ENCODE measurements at places on chromosomes 13 and 19.
A peak's percentile ranks its signal among the peaks of the same experiment; 100 is the strongest.

- no peak for DNase-seq
Observed at GRCh38 chr19:3047496-3048189, 14.7 kb downstream of the TLE5 start.

- no peak for DNase-seq
Observed at GRCh38 chr19:2027361-2027760, 11.8 kb upstream of the BTBD2 start.

GRCh38 chr19:16184665-16185122 is 516 bp upstream of the FAM32A start:
- no peak for DNase-seq

DNA sequence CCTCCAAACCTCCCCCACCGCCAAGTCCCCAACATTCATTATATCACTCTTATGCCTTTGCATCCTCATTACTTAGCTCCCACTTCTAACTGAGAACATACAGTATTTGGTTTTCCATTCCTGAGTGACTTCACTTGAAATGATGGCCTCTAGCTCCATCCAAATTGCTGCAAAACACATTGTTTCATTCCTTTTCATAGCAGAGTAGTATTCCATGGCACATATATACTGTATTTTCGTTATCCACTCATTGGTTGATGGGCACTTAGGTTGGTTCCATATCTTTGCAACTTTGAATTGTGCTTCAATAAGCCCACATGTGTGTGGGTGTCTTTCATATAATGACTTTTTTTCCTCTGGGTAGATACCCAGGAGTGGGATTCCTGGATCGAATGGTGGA is 233.1 kb downstream of the ZNF536 start:
- no peak for DNase-seq

- peak; percentile 54 for DNase-seq
Observed at GRCh38 chr13:111875915-111876314, 191.0 kb upstream of the SOX1 start.

GRCh38 chr13:51323824-51324511 is 15.5 kb upstream of the SERPINE3 start:
- no peak for DNase-seq

GRCh38 chr13:110610955-110611595 is 4.3 kb upstream of the NAXD start:
- no peak for DNase-seq

DNA sequence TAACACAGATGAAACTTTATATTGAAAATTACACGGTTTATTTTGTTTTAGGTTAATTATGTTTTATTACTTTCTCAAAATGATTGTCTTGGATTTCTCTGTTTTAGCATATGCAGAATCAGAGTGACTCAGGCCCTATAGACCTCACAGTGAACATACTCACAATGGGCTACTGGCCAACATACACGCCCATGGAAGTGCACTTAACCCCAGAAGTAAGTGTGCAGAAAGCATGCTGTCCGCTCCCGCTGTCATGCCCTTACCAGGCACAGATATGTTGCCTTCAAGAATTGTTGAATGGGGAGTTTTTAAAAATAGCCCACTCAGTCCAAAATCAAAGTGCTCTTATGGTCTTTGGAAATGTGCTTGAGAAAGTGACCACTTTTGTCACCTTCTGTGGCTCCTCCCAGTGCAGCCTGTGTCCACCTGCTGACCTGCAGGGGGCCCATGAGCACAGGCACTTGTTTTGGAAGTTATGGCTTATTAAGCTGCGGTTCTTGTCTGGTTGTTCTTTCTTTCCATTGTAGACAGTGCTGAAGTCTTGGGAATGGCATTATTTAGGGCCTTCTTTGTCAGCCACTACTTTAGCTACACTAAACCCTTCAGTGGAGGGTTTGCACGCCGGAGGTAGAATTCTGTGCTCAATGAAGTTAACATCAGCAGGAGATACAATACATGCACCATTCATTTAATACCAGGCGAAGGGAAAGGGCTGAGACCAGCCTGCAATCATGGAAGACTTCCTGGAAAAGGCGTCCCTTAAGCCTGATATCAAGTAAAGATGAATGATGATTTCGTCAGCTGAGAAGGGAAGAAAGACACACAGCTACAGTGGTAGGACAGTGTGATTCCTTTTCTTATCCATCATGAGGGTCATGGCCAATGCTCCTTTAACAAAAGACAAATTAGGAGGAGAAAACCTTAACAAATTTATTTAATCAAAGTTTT is 36.7 kb downstream of the CUL4A start:
- DNase-seq: no peak

DNA sequence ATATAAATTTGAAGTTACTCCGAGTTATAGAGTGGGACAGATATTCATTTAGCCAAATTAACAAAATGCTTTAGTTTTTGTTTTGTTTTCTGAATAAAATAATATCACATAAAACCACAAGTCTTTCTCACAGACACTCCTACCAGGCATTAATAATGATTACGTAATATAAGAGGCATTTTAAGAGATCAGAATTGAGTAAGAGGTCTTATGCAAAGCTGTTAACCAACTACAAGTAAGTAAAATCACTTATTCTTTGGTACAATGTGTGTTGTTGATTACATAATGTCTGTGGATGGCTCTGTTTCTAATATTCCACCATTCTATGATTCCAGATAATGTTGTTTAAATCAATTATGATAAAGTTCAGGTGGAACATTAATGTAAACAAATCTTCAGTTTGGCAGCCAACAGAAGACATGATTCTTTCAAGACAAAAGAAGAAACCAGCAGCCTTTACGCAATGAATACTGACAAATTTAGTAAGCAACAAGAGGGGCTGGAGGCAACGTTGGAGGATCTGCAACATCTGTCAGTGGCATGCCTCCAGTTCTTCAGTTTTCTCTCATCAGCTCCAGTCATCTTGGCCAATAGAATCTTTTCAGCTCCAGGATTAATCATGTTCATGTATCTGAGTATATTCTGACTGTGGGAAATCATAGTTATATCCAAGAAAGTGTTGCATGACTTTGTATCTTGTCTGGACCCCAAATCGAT is 403.8 kb downstream of the SLITRK5 start:
- DNase-seq: no peak

- no peak for DNase-seq
Observed at GRCh38 chr13:51827254-51827653, 17.7 kb downstream of the TMEM272 start.

All from vagina (tissue), 2 donors.